ENCODE measurements at places on chromosomes 12 and 14.

GRCh38 chr12:118541934-118542333 lies 165.6 kb downstream of the SUDS3 start:
- DNase-seq: no peak

GRCh38 chr12:75714462-75715322 lies 203.3 kb upstream of the KRR1 start:
- DNase-seq: no peak

DNA sequence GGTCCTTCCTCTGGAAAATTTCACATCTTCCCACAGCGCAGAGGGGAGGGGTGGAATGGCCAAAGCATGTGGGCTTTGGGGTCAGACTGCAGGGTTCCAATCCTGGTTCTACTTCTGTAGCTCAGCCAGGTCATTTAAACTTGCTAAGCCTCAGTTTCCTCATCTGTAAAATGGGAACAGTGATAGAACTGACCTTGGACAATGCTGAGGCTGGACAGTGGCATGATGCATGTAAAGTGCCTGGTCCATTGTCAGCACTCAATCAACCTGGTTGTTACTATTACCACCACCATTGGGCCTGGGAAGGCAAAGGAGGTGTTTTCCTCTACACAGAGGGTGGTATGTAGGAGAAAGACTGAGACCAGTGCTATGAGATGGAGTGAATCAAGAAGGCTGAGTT lies 162.8 kb downstream of the VRK1 start:
- DNase-seq: no peak

DNA sequence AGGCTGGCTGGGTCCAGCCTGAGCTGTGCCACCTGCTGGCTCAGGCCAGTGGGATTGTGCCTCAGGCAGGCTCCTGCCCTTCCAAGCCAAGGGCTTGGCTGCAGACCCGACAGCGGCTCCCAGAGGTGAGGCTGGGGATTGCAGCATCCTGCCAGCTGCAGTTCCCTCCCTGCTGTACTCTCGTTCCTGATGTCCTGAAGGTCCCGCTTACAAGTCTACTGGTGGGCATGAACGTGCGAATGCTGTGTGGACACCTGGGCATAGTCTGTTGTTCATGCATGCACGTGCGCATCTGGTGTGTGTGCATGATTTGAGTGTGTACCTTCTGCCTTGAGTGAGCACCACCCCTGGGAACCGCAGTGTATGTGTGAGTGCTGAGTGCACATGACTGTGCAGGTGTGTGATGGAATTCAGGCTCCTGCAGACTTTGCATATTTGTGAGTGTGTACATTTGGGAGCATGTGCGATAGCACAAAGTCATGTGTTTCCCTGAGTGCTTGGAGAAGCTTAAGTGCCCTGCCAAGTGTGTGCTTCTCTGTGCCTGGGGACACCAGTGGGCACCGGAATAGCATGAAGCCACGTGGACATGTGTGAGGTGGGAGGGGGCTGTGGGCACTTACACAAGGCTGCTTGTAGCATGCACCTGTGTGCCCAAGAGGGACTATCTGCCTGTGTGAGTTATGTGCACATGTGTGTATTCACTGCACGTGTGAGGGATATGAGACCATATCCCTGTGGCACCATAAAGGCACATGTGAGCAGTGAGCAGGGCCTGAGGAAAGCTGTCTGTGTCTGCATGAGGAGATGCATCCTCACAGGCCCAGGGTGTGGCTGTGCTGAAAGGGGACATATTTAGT lies 19.3 kb upstream of the KRT7 start:
- no peak for DNase-seq

DNA sequence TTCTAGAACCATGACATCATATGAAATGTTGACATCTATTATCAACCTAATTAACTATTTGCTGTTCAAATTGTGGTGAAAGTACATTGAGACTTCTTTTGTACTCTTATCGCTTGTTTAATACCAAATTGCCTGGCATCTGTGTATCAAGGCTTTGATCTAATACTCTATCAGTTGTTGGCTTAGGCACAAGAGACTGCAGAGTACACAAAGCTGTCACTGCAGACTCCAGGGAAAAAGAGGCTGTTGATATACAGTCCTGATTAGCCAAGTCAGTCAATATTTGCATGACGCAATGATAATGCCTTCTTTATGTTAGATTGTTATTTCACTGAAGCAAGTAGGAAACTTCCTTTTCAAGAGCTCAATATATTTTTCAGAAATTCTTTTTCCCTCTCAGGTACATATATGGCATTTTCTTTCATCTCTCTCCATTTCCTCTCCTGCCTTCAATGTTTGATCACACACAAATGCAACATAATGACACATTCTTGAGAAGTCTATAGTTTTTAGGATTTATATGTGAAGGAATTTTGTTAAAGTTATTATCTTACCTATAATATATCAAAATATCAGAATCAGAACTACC lies 32.3 kb upstream of the PTCSC3 start:
- no peak for DNase-seq

DNA sequence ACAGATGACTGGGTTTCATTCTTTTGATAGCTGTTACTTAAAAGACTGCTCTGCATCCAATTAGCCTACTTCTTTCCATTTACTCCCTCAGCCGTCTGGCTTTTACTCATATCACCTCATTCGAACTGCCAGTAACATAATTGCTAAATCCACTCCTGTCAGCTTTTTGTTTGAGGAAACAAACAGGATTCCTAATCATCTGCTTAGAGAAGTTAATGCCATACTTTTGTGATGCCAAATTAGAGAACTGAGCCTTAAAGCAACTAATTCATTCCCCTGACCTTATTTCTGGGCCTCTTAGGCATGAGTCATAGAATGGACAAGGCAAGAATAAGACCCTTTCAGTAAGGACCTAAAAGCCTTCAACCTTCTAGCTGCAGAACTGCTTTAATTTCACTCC lies 2.9 kb downstream of the OXA1L start:
- no peak for DNase-seq

- no peak for DNase-seq
Measured at GRCh38 chr12:103785243-103786031, 55.6 kb downstream of the NT5DC3 start.

GRCh38 chr14:55843718-55844403 lies 263.9 kb downstream of the KTN1 start:
- no peak for DNase-seq

DNA sequence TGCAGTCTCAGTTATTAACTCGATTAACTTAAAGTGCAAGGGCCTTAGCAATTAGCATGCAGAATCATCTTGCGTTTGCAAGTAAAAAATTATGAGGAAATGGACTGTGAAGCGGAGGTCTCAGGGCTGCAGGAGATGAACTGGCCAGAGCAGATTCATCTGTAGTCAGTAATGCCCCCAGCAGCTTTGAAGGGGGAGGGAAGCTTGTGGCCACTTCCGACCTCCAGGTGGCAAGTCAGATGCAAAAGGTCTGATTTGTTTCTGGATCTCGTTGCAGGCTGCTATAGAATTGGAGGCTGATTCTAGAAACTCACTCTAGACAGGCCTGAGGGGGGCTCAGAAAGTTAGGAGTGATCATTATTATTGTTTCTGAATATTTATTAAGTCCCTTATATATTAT lies 107.4 kb upstream of the RGS6 start:
- no peak for DNase-seq

- DNase-seq: peak; percentile 60
Measured at GRCh38 chr12:44847888-44848702, 28.0 kb downstream of the NELL2 start.

- DNase-seq: no peak
Measured at GRCh38 chr12:112839386-112839972, 47.9 kb downstream of the RPH3A start.

DNA sequence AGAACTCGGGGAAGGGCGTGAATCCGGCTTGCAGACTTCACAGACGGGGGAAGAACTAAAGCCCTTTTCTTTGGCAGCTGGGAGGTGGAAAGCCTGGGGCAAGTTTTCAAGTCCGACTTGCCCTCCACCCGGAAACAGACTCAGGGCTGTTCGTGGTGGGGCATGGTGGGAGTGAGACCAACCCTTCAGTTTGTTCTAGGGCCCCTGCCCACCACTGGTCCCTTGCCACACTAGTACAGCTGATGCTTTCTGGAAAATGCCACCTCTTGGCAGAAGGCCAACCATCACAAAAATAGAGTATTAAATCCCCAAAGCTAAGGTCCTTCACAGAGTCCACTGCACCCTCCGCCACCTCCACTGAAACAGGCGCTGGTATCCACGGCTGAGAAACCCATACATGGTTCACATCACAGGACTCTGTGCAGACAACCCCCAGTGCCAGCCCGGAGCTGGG lies 50.4 kb upstream of the DDX11 start:
- no peak for DNase-seq

DNA sequence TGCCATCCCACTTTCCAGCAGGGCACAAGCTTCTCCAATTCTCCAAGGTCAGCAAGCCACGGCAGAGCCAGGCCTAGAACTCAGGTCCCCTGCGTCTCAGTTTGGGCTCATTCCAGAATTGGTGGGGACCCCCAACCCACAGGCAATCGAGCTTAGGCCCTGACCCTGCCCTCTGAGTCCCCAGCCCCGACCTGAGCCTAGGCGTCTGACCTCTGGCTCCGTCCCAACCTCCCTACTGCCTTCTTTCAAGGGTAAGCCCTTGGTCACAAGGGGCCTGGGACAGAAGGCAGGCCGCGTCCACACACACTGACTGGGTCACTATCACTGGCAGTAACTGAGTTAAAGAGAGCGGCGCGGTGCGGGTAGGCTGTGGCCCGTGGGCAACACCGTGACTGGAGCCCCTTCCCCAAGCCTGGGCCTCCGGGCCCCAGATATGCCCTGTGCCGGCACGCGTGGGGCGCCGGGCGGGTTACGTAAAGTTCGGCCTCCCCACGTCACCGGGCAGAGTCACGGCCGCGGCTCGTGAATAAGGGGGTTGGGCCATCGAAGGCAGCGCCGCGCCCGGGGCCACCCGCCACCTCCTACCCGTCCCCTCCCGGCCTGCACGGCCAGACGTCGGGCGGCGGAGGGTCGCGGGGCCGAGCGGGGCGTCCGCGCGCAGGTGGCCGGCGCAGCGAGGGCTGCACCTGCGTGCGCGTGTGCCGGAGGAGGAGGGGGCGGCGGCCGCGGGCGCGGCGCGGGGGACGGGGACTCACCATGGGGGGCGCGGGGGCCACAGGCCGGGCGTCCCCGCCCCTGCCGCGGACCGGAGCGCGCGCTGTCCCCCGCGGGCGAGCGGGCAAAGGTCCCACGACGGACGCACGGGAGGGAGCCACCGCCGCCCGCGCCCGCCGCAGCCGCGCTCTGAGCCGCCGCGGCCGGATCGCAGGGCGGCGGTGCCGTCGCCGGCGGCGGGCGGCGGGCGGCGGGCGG lies 516 bp downstream of the ANKRD9 start:
- DNase-seq: no peak

DNA sequence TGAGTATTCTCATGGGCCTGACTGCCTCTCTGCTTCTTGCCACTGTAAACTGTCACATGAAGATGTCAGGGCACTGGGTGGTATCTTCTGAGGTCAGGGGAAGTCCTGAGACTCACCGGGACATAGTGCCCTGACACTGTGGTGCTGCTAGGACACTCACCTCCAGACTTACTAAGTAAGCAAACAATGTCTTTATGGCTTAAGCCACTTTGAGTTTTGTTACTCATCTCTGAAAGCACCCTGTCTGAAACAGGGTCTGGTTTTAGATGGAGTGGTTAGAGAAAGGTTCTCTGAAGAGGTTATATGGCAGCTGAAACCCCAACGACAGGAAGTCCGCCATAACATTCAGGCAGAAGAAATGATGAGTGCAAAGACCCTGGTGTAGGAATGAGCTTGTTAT lies 22.7 kb downstream of the GPR19 start:
- no peak for DNase-seq

GRCh38 chr12:62760779-62761178 lies 174.2 kb downstream of the PPM1H start:
- no peak for DNase-seq

DNA sequence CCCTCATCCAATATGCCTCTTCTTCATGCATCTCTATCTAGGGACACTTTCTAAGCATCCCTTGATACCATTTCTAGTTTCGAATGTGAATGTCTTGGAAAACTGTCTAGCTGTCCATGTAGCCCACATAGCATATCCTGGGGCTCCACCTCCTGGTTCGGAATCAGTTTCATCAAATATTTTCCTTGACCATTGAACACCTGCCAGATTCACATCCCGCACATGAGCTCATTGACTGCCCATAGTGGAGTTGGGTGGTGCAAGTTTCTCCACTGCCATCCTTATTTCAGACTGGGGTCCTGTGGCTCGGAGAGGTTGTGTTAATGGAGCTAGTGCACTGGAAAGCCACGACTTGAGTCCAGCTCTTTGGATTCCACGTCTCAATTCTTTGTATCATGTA lies 58.6 kb upstream of the TMEM263 start:
- DNase-seq: no peak

- DNase-seq: no peak
Measured at GRCh38 chr12:59119676-59120075, 199.4 kb upstream of the LRIG3 start.

DNA sequence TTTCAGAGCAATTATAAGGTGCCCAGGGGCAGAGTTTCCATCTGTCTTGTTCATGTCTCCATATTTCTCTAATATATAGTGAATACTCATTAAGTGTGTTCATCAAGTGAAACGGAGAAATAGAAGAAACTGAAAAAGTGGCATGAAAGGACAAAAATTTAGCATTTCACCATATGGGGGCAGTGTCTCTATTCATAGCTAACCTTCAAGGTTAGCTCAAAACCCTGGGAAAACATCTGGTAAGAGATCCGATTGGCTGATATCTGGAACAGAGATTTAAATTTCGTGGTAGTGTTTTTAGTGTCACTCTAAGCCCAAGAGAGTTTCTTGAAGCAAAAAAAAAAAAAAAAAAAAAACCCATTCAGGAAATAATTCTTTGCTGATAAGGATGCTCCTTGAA lies 367.5 kb downstream of the DAD1 start:
- DNase-seq: no peak

DNA sequence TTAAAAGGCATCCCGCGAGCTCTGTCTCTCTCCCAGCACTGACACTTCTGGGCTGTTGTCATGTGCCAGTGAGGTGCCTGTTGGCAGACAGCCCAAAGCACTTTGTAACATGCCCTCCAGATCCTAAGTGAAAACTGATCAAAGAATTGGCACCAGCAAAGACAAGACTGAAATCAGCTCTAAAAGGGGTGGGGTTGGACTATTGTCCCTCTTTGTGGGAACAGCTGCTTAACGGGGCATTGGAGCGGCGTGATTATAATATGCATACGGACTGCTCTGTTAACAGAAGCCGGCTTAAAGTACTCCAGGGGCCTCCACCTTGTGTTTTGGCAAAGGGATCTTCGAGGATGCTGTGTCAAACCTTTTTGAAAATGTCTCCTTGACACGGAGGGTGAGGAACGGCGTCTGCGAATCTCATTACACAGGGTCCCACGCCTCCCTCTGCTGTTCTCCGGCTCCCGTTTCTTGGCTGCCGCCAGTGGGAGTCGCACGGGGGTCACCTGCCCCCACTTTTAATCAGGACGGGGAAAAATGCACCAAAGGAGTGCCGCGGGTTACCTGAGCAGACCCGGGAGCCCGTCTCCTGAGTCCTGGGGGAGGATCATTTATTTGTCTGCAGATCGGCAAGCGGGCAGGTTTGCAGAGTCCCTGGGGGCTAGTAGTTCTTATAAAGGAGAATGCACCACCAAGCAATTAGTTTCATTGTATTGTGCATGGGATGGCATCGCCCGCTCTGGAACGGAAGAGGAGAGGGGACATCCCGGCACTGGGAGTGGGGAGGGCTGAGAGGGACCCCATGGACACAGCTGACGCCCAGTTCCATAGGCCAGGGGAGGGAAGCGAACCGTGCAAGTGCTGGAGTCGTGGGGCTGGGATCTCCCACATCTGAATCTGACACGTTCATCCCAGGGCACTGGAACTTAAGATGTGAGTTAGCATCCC lies 44.3 kb downstream of the SPRING1 start:
- DNase-seq: no peak

Measured in T-helper 22 cell (primary cell).